Left ventricle myocardium inferior (tissue), 1 donor: ENCODE measurements at places on chromosomes 16 and 17. TPM values are rescaled to one million over a fixed set of nuclear protein-coding genes. Genes with fewer than 3 reads are reported as not detected.

DNA sequence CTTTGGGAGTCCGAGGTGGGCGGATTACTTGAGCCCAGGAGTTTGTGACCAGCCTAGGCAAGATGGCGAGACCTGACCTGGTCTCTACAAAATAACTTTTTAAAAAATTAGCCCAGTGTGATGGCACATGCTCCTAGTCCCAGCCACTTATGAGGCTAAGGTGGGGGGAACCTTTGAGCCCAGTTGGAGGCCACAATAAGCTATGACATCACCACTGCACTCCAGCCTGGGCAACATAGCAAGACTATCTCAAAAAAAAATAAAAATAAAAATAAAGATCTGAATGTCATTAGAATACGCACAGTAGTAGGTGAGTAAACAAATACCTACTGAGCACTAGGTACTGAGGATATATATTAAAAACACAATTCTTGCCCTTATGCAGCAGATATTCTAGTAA lies 3.1 kb downstream of the SIAH1 start:
- DNase-seq: no peak

- no peak for DNase-seq
Measured at GRCh38 chr17:75691801-75692626, 24.9 kb downstream of the SAP30BP start.

GRCh38 chr17:55931446-55931845 lies 180.6 kb downstream of the PCTP start:
- no peak for DNase-seq

The NOD2 gene
- total RNA-seq: 0.52 TPM

DNA sequence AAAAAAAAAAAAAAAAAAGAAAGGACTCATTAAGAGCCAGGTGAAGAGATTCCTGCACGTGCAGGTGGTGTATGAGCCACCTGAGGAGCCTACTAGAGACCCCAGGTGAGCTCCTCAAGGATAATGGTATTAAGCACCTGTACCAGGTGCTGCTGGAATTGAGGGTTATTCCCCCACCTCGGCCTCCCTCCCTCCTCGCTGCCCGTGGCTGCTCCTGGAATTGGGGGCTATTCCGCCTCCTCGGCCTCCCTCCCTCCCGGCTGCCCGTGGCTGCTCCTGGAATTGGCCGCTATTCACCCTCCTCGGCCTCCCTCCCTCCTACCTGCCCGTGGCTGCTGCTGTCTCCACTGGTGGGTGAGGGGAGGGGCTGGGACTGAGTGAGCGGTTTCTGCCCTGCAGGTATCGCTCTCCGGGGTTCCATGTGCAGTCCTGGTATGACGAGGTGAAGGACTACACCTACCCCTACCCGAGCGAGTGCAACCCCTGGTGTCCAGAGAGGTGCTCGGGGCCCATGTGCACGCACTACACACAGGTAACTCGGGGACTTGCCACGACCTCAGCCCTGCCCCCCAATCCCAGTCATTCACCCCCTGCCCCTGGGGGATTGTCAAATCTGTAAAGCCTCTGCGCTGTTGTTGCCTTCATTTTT lies 29.3 kb downstream of the CRISPLD2 start:
- DNase-seq: no peak

GRCh38 chr16:85062845-85063244 lies 35.2 kb downstream of the KIAA0513 start:
- no peak for DNase-seq

- DNase-seq: no peak
Measured at GRCh38 chr17:17626151-17626805, 34.8 kb upstream of the PEMT start.

DNA sequence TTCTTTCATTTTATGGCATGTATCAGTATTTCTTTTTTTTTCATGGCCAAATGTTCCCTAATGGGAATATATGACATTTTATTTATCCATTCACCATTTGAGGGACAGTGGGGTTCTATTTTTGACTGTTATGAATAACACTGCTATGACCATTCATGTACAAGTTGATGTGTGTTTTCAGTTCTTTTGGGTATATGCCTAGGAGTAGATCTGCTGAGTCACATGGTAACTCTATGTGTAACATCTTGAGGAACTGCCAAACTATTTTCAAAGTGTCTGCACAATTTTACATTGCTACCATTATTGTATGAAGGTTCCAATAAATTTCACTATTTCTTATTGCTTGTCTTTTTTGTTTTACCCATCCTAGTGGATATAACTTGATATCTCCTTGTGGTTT lies 223.0 kb downstream of the TANC2 start:
- DNase-seq: no peak

GRCh38 chr17:49969795-49970389 lies 902 bp downstream of the DLX4 start:
- no peak for DNase-seq

The GSPT1 gene
- 82.3 TPM for total RNA-seq

The HS3ST3B1 gene
- 1.2 TPM for total RNA-seq

DNA sequence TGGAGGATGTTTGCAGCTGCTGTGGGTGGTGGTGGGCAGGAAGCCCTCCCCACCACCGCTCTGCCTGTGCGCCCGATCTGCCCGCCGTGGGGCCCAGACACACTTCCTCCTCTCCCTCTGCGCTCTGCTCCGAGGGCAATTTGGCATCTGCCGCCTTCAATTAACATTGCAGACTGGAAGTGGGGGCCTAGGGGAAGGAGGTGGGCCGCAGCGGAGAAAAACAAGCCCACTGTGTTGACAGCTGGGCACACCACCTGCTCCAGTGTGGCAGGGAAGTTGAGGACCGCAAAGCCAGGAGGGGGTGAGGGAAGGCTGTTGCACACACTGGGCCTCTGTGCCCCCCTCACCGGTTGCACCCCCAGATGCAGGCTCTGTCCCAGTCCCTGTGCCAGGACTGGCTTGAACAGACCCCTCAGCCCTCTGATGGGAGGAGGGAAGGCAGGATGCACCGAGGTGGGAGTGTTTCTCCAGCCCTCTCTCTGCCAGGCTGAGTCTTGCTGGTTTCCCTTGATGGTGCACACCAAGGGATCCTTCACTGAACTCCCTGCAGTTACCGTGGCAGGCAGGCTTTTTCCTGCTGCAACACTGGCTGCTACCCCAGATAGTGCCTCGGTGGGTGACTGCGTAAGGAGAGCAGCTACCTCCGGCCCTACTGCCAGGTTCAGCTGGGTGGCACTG lies 72.8 kb upstream of the MED9 start:
- DNase-seq: no peak

The DNAI2 gene
- total RNA-seq: not detected

DNA sequence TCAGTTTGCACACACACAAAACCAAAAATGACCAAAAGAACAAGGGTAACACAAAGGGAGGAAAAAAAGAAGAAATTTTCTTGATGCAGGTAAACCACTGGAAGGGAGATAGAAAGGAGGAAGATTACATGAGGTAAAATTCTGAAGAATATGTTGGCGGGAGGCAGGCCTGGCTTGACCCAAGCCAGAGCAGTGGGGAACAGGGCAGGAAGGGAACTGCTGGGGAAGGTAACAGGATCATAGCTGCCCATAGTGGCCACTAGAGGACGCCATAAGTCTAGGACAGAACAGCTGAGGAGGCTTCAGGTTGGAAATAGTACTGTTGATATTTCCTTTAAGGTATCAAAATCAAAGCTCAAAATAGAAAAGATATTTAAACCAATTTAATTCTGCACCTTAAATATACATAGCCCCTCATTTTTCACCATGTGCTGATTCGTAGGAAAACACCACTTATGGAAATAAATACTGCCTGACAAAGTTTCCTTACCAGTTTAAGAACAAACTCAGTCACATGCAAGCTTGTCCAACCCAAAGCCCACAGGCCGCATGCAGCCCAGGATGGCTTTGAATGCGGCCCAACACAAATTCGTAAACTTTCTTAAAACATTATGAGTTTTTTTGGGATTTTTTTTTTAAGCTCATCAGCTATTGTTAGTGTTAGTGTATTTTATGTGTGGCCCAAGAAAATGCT lies 15.5 kb downstream of the VPS35 start:
- no peak for DNase-seq

- no peak for DNase-seq
Measured at GRCh38 chr17:78694805-78695531, 87.1 kb downstream of the CYTH1 start.

DNA sequence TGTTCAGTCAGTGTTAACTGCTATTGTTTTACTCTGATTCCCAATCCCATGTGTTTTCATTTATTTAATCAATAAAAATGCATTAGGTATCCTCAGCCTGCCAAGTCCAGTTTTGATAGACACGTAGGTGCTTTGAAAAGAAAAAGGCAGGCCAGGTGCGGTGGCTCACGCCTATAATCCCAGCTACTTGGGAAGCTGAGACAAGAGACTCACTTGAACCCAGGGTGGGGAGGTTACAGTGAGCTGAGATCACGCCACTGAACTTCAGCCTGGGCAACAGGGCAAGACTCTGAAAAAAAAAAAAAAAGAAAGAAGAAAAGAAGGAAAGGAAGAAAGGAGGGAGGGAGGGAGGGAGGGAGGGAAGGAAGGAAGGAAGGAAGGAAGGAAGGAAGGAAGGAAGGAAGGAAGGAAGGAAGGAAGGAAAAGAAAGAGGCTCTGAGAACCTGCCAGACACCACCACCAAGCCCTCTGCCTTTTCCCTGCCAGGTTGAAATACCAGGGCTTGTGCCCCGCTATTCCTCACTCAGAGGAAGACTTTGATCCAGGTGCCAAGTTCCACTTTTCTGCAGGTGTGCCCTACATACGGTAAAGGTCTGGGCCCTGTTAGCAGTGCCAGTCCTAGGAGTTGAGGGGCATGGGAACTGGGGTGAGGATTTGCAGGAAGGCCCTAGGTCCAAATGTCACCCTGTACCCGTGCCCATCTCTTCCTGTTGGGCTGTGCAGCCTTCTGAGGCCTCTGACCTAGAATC lies 10.1 kb upstream of the KCNH6 start:
- DNase-seq: no peak

DNA sequence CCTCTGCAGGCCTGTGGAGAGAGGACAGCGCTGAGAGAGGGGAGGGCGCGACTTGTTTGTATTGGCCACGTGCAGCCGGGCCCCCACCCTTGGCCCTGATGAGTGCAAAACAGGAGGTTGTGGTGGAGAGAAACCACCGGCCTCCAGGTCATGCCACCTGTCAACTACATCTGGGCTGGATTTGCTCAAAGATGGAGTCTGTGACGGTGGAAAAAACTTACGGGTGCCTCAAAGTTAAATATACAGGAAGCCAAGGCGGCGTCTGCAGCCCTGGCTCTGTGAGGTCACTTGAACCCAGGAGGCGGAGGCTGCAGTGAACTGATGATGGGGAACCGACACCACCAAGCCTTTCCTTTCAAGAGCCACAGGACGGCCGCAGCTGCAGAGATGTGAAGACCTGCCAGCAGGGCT lies 15.7 kb downstream of the C16orf74 start:
- DNase-seq: no peak

The BORCS6 gene
- 8.4 TPM for total RNA-seq

DNA sequence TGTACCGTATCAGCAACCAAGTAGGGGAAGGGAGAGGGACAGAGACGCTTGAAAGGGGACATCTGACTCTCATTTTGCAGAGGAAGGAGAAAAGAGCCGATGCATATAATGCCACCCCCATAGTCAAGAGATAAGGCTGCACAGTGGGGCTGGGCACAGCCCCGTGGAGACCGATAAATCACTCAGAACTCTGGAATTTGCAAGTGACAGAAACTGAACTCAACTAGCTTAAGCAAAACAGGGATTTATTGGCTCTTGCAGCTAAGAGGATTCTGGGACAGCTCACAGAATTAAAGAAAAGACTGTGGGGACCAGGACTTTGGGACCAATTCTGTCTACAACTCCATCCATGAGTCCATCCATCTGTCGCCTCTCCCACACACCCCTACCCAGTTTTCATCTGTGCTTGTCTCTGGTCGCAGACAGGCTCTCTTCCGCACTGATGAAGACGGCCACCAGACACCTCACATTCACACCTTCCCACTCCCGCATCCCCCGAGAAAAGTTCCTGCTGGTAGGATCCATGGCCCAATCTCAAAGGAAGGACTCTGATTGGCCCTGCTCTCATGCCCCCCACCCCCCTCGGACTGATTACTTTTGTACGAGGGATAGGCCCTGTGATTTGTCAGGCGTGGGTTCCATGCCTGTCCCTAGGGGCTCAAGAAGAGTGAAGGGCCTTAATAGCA lies 105.9 kb upstream of the RPL38 start:
- no peak for DNase-seq

The LLGL1 gene
- 8.8 TPM for total RNA-seq

GRCh38 chr17:72516772-72517399 lies 396.1 kb downstream of the SOX9 start:
- DNase-seq: no peak

- no peak for DNase-seq
Measured at GRCh38 chr16:8572063-8572918, 18.0 kb downstream of the TMEM114 start.

- DNase-seq: no peak
Measured at GRCh38 chr17:3308603-3309002, 10.4 kb upstream of the OR3A1 start.
